ENCODE measurements at places on chromosomes 6 and 20. TPM values are rescaled to one million over a fixed set of nuclear protein-coding genes. Genes with fewer than 3 reads are reported as not detected.
A peak's percentile ranks its signal among the peaks of the same experiment; 100 is the strongest.

DNA sequence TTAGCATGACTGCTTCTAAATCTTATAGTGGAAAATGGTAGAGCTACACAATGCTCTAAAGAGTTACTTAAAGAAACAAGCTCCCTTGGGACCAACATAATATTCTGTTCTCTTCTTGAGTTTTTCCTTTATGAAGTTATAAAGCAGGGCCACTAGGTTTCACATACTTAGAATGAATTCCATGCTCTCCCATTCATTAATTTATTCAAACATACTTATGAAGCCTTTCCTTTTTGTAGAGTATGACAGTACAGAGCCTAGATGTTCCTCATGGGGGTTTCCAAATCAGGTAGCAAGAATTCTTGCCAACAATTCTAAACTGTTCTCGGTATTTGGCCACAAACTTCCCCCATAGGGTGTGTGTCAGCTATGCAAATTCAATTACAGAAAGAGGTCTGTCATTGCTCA lies 20.6 kb upstream of the FABP7 start:
- DNase-seq: no peak

- no peak for DNase-seq
Measured at GRCh38 chr6:133623621-133624020, 265.3 kb upstream of the TCF21 start.

GRCh38 chr20:59643615-59644061 lies 39.3 kb downstream of the PHACTR3 start:
- DNase-seq: peak; percentile 34

DNA sequence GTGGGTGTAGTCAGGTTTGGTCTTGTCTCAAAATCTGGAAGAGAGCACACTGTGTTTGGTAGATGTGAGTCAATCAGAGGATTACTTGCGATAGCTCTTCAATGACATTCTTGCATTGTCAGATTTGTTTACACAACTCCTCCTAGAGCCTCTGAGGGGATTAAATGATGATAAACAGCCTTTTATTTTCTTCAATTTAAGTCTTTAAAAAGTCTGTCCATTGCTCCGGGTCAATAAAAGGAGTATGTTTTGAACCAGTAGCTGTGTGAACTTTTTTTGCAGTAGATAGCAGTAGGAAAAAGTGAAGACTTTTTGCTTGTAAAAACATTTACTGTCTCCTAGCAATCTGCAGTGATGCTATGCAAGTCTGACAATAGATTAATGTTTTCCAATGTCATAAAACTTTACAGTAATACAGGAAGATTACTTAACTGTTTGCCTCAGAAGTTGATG lies 49.9 kb downstream of the GJA1 start:
- no peak for DNase-seq

DNA sequence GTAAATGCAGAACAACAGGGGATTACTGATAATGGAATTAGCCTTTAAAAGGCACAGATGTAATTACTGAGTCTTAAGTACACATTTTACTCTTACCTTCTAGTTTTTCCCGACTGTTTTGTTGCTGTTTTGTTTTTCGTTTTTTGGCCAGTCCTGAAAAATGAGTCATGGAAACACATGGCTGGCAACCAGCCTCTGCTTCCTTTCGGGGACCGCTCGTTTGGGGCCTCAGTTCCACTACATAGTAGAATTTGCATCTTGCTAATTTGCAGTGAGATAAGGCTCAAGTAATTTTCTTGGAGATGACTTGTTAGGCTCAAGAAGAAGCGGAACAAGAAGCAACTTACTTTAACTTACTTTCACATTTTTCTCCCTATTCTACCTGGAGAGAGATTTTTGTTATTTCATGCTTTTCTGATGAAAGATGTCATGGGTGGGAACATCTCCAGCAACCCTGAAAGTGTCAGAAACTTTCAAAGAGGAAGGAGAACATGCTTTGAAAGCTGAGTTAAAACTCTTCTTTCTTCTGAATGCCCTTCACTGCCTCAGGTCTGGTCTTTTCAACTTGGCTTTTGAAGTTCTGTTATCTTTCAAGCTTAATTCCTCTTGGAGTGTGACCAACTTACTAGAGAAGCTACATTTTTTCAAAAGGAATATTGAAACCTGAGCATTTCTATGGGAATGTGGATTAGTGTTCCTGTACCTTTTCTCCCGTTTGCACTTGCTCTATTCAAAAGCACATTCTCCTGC lies 71.5 kb upstream of the HDAC2 start:
- DNase-seq: no peak

GRCh38 chr6:14200047-14200446 lies 82.5 kb downstream of the CD83 start:
- DNase-seq: no peak

- no peak for DNase-seq
Measured at GRCh38 chr20:16390991-16391390, 182.3 kb downstream of the KIF16B start.

- DNase-seq: no peak
Measured at GRCh38 chr6:4093288-4093687, 14.4 kb upstream of the FAM217A start.

The DDX43 gene
- 0.89 TPM for total RNA-seq

The NOX3 gene
- not detected for total RNA-seq

The PRPH2 gene
- 2.4 TPM for total RNA-seq

The CST4 gene
- not detected for total RNA-seq
